ENCODE measurements at places on chromosomes 16 and 17.

- DNase-seq = no peak
Measured at GRCh38 chr16:4859190-4859899, 12.1 kb downstream of the UBN1 start.

DNA sequence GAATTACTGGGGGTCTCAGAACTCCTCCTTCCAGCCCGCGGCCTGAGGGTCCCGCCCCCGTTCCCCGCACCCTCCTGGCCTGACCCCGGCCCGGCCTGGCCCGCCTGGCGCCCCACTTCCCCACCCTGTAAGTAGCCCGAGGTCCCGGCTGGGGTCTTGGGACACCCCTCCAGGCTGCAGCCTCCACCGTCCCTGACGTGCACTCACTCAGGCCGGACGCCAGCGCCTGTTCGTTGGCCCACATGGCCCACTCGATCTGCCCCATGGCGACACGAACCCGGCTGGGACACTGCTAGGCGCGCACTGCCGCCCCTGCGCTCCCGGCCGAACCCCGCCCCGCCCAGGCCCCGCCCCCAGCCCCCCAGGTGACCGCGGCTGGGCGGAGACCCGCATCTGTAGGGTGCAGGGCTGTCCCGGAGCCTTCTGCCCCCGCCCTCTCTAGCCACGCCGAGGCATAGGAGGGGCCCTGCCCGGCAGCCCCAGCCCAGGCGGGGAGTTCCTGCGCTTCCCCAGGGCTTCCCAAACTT, at the start of gene CYBA:
TSS of gene CYBA (minus strand) at position 305 of the 527 bp plus-strand sequence. CDS start at position 265, 40 bp downstream.
- DNase-seq = peak; percentile 70

- DNase-seq = peak; percentile 26
Measured at GRCh38 chr16:23852794-23853562, 17.2 kb downstream of the PRKCB start.

GRCh38 chr17:42618442-42619150, 9.1 kb downstream of the TUBG1 start:
- no peak for DNase-seq

GRCh38 chr16:27446721-27447120, 44.7 kb downstream of the IL21R start:
- DNase-seq = no peak

DNA sequence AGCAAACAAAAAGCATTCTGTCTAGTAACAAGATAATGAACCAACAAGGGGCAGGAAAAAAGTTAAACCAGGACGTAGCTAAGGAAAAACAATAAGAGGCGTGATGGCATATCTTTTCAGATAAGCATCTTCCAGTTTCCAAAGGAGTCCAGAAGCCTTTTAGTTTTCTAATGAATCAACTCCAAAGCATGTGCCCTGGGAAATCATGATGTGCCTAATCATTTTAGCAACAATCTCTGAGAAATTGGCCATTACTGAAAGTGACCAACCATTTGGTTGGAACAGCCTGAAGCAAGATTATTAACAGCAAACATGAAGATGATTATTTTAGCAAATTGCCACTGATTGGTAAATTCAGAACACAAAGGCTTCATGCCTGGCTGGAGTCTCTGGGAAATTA, 440.9 kb upstream of the MAF start:
- no peak for DNase-seq

DNA sequence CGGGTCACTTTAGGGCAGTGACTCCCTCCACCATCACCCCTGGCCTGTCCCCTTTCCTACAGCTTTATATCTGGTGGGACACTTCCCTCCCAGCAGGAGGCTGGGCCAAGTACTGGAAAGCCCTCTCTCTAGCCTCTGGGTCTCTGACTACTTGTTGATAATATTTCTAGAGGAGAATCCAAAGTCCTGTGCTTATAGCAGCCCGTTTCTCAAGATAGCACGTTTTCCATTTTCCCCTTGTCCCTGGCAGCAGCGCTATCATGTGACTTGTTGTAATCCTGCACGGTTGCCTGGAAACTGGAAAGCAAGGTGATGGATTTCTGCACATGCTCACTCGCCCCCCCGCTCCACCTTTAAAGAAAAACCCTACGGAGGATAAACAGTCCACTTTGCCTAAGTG, 3.3 kb upstream of the AXIN2 start:
- no peak for DNase-seq

DNA sequence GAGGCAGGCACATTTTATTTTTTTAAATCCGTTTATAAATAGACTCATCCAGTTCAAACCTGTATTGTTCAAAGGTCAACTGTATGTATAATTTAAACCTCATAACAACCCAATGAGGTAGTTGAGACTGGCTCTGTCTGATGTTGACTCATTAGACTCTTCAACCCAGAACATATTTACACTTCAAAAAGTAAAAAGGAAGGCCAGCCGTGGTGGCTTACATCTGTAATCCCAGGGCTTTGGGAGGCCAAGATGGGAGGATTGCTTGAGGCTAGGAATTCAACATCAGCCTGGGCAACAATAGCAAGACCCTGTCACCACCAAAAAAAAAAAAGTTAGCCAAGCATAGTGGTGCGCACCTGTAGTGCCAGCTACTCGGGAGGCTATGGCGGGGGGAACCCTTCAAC, 32.5 kb upstream of the DHRS7B start:
- DNase-seq = no peak

DNA sequence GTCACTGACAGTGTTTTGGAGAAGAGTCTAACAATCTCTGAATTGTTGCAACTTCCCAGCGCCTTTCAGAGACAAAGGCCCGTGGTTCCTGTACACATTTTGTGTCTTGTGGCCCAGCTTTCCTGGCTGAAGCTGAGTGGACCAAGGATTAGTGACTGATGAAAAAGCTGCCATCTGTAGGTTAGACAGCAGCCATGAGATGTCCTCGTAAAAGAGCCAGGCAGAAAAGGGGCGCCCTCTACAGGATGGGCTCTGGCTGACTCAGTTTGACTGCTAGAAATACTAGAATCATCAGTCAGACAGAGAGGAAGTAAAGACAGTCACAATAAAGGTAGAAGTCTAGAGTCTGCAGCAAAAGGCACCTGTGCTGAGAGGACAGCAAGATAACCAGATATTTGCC, 26.5 kb upstream of the NF1 start:
- DNase-seq = peak; percentile 47

DNA sequence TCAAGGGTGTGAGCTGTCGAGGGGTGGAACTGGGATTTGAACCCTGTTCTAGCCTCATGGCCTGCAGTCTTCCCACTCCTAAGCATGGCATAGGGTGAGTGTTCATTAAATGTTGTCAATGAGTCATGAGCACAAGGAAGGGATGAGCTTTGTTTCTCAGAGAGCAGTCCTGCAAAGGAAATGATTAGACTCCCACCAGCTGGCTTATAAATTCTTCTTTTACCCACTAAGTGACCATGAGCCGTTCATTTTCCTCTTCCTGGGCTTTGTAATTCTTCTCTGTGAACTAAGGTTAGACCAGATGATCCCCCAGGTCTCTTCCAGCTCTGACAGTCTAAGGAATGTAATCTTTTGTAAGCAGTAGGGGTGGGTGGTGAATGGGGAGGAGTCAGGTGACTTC, 47.9 kb upstream of the HNF1B start:
- no peak for DNase-seq

GRCh38 chr16:50683689-50684374, 2.7 kb upstream of the SNX20 start:
- DNase-seq = peak; percentile 92

DNA sequence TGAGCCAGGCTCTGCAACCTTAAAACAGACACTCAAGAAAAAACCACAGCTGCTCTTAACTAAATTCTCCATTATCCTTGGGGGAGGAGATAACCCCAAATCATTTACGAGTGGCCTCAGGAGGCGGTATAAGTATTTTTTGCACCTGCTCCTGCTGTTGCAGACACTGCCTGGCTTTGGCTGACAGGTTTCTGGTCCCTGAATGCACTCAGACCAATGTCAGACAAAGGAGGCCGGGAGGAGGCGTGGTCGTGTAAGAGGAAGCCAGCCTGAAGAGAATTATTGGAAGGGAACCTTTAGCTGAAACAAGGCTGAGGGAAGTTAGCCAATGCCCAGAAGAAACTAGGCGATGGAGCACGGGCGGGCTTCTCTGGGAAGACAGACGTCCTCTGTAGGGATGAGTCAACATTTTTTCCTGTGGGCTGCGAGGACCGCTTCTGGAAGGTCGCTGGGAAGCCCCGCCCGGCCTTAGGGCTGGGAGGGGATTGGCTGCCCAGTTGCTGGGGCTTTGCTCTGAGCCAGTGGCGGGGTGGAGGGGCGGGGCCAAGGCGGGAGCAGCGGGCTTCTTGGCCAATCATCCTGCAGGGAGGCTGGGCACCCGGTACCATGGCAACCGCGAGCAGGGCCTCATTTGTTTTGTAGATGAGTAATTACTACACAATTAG, 82.3 kb downstream of the CCDC182 start:
- DNase-seq = peak; percentile 56

- DNase-seq = no peak
Measured at GRCh38 chr16:78926723-78927210, 673.8 kb downstream of the MAF start.

DNA sequence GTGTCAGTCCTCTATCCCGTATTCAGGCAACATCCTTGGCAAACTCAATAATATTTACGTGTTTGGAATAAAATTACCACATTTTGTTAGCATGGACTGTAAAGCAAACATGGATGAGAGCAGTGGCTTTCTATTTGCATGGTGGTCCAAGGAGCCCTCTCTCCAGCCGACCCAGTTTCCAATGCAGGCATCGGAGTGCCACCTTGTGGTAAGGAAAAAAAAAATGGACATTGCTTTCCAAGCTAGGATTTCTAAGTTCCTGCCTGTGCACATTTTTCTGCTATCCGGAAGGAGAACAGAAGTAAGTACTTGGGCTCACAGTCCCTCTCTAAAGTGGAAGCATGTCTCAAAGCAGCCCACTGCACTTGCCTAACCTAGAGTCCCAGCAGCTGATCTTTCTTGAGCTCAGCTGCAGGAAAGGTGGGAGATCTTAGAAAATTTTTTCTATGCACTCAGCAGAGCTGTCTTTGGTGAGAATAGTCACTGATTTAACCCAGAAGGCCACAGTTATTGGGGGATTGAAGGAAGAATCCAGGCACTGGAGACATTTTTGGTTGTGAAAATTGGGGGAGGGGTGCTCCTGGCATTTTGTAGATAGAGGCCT, 46.0 kb upstream of the ERCC4 start:
- DNase-seq = no peak

GRCh38 chr17:77507111-77507885, 366.5 kb downstream of the SEC14L1 start:
- DNase-seq = no peak

DNA sequence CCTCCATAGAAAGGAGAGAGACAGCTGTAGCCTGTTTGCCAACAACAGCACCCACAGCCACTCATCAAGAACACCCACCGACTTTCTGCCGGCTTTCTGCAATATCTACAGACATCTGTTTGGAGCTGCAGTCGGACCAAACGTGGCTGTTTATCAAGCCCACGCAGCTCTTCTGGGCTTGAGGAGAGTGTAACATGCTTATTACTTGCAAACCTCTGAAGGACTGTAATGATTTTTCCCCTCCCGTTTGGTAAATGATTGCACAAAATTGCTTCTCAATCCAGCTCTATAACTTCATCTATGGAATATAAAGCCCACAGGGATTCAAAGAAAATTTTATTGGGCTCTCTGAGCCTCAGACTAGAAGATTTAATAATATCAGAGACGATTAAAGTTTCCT, 100.5 kb downstream of the VAT1L start:
- no peak for DNase-seq

DNA sequence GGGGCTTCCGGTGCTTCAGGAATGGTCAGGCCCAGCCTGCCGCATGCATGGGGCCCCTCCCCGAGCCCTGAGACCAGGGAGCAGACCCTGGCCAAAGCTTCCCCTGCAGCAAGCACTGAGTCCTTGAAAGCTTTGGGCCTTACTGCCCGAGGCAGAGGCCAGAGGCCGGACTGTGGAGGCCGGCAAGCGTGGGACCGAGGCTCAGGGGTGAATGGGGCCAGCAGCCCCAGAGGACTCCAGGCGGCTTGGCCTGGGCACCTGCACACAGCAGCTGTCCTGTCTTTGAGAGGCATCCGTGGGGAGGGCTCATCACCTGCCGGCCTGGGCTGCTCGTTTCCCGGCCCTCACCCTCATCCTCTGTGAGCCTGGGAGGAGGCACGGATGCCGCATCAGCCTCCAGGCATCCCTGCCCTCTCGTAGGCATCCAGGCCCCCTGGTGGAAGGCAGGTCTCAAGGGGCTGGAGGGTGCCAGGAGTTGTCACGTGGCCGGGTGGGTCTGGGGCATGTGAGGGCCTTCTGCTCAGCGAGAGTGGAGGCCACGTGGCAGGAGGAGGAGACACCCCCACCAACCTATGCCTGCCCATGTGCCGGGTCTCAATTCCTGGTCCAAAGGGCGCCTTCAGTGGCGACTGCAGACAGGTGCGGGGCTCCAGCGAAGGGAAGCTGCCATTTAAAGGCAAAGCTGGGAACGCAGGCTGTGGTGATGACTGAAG, 31.4 kb downstream of the CACNA1H start:
- no peak for DNase-seq

DNA sequence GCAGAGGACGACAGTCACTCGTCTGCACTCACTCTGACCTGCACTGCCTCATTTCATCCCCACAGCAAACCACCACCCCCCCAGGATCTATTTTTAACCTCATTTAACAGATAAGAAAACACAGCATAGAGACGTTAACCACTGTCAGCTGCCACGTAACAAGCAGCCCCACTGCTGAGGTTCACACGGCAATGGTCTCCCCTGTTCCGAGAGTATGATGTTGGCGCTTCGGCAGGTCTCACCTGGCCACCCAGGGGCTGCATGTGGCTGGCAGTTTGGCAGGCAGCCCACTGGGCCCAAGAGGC, 16.1 kb downstream of the ZNF469 start:
- DNase-seq = no peak

DNA sequence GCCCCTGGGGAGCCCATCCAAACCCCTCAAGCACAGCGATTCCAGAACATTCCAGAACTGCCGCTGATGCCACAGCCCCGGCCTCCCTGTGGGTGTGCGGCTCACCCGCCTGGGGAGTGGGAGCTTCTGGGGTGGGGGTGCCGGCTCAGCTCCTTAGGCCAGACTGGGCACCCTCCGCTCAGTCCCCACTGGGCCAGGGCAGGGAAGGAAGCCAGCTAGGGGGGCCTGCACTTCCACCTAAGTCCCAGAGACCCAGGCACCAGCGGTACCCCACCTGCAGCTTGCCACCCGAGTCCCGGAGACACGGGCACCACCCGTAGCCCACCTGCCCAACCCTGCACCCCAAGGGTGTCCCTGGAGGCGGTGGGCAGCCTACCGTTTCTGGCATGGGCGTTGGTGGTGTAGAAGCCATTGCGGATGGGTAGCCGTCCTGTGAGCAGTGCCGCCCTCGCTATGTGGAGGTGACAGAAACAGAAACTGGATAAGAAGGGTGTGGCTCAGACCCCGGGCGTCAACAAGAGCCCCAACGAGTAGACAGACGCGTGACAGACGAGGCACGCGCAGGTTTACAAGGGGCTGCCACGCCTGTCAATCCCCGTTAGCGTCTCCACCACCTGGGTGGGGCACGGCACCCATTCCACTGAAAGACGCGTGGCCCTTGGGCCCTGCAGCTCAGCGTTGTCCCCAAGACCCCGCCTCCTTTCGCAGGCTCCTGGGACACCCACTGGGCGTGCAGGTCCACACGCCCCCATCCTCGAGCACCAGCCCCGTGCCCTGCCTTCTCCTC, 15.0 kb downstream of the GALNS start:
- DNase-seq = no peak

- DNase-seq = no peak
Measured at GRCh38 chr17:54844233-54844632, 56.4 kb upstream of the TOM1L1 start.

GRCh38 chr16:88993946-88994600, 17.1 kb upstream of the CBFA2T3 start:
- DNase-seq = no peak

GRCh38 chr17:42133461-42134041, 10.9 kb downstream of the HSPB9 start:
- no peak for DNase-seq
